ENCODE measurements at places on chromosomes 4 and X.

DNA sequence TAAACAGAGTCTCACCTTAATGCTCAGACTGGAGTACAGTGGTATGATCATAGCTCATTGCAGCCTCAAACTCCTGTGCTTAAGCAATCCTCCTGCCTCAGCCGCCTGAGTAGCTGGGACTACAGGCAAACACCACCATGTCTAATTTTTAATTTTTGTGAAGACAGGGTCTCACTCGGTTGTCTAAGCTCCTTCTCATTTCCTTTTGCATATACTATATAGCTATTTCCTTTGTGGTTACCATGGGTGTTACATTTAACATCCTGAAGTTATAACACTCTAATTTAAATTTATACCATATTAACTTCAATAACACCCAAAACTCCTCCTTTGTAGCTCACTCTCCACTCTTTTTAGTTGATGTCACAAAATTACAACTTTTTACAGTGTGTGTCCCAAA is 114.3 kb downstream of the DCK start:
- DNase-seq, result no peak

- DNase-seq, result no peak
Measured at GRCh38 chr4:68865188-68865638, 49.4 kb downstream of the UGT2B10 start.

DNA sequence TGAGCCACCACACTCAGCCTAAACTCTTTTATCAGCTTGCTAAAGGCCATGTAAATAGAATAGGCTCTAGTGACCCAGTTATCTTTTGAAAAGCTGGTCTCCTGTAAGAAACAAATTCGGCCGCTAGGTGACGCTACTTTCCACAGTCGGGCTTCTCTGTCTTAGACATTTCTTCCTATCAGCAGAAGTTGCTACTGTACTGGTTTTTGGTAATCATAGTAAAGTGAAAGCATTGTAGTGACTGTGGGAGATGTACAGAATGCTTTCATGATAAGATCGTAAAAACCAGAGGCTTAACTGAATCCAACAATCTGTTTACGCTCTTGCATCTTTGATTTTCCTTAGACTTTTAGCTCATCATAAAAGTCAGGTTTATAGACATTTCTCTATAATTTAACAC is 82.6 kb downstream of the GK start:
- peak; percentile 41 for DNase-seq

GRCh38 chrX:109535578-109535977 is 1.1 kb upstream of the NXT2 start:
- no peak for DNase-seq

DNA sequence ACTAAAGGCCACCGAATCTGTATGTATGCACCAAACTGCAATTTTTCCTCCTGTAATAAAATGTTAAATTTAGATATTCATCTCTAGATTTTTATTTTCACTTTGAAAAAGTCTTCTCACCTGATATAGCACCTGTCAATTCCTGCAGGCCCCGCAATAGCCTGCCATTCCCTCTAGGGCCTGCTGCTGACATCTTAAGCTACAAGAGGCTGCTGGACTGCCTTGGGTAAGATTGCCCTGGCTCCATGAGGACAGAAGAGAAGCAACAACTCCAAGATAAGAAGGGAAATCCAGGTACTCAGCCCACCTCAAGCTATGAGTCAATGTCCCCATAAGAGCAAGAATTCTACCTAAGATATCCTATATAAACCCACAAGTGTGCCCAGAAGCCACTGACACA is 230.2 kb upstream of the AGTR2 start:
- DNase-seq, result no peak

- no peak for DNase-seq
Measured at GRCh38 chrX:1388651-1389050, 3.3 kb downstream of the SLC25A6 start.

- DNase-seq, result no peak
Measured at GRCh38 chr4:182062936-182063335, 180.3 kb upstream of the TENM3 start.

GRCh38 chr4:8005814-8006215 is 66.2 kb upstream of the AFAP1 start:
- no peak for DNase-seq

DNA sequence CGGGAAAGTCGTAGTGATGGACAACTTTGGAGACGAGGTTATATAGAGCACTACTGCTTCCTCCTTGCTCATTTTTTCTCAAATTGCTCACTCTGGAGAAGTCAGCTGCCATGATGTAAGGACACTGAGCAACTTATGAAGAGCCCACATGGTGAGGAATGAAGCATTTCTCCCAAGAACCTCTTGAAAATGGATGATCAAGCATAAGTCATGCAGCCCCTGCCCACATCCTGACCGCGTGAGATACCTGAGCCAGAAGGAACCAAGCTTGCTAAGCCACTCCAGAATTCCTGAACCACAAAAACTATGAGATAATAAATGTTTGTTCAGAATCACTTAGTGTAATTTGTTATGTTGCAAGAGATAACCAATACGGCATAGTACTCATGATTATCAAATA is 42.8 kb downstream of the PDE5A start:
- no peak for DNase-seq

DNA sequence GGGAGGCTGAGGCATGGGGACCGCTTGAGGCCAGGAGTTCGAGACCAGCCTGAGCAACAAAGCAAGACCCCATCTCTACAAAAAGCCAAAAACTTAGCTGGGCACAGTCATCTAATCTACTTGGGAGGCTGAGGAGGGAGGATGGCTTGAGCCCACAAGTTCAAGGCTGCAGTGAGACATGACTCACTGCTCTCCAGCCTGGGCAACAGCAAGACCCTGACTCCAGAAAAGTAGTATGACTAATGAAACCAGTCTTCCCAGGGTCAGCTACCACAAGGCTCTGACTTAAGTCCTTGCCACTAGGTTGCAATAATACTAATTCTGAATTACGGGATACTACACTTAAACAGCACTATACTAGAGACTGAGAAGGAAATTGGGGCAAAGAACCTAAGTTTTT is 33.1 kb downstream of the ERVMER34-1 start:
- DNase-seq, result no peak

GRCh38 chr4:128163177-128164117 is 102.3 kb downstream of the LARP1B start:
- no peak for DNase-seq

GRCh38 chrX:107731831-107732502 is 43.6 kb downstream of the TSC22D3 start:
- no peak for DNase-seq

DNA sequence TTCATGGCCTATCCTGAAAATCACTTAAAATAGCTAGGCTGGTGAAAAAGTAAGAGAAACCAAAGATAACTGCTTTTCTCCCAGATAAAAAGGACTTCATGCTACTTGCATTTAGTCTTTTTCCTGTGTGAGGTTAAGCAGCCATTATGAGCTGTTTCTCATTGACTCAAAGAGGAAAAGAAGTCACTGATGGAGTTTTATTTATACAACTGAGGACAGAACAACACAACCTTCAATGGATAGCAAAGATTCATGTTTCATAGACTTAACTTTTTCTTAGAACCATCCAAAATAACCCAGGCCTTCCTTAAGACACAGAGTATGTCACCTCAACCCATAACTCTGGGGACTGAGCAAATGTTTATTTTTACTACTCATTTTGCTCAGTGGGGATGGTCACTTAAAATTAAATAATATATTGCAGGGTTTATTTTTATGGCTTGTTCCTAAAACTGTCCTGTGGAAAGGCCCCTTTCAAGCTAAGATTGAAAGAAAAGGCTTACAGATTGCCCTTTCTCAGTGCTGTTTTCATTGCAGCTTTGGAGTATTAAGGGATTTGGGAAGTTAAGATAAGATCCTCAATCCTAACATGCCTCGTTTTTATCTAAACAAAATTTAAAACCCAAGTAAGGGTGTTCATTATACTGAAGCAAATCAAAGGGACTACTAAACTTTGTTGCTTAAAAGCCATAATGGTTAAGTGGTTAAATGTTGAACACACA is 252.6 kb upstream of the MAD2L1 start:
- DNase-seq, result no peak

GRCh38 chr4:2412534-2412884 is 5.9 kb downstream of the ZFYVE28 start:
- no peak for DNase-seq

GRCh38 chrX:114999906-115000305 is 17.5 kb downstream of the IL13RA2 start:
- no peak for DNase-seq

DNA sequence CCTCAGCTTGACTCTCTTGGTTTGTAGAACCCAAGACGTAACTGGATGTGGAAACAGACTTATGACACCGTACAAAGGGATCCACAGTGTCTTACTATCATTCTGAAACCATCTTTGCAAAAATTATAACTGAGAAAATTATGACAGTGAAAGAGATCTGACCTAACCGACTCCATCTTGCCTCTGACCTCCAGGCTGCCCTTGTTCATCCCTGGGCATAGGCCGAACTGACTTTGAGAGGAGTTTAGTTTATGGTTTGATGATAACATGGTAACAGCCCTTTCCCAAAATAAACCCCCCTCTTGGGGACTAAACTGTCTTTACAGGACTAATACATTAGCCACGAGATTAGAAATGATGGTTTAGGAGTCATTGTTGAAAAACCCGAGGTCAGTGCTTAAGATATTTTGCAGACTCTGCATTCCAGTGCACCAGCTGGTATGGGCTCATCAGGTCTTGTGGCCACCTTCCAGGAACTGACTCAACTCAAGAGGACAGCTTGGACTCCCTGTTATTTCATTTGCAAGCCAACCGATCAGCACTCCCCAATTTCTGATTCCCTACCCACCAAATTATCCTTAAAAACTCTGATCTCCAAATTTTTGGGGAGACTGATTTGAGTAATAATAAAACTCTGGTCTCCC is 49.6 kb downstream of the CASP3 start:
- DNase-seq, result no peak

DNA sequence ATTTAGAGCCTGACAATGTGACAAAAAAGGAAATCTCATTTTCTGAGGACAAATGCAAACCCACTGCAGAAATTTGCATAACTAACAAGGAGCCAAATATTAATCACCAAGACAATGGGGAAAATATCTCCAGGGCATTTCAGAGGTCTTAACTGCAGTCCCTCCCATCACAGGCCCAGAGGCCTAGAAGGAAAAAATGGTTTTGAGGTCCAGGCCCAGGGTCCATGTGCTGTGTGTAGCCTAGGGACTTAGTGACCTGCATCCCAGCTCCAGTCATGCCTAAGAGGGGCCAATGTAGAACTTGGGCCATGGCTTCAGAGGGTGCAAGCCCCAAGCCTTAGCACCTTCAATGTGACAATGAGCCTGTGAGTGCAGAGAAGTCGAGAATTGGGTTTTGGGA is 44.2 kb downstream of the P2RY10 start:
- no peak for DNase-seq

DNA sequence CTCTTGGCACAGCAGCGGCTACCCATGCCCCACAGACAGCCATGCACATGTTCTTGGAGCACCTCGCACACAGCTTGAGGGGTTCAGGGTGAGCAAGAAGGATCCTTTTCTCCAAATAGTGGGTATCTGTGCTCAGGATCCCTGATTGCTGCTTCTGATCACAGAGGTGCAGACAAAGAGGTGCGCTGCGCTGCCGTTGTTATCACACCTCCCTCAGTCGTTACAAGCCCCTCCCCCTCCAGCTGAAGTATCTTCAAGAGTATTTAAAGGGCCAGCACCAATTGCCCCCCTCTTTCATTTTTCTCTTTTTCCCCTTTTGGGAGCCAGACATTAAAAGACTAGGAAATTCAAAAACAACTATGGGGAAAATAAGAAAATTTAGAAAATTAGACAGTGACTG is 44.3 kb downstream of the NELFA start:
- DNase-seq, result no peak

DNA sequence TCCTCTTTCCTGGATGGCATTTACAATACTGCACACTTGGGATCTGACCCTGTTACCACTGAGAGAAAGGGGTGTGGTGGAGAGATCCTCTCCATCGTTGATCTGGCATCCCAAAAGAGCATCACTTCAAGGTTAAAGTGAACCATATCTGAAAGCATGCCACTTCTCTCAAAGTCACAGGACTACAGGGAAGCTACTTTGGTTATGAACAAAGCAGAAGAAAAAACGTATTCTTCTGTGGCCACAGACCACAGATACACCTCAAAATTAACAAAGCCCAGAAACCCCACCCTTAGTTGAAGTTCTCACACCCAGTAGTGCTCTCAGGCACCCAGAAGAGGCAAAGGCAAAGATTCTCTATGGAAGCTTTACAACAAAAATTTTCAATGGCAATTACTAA is 108.3 kb downstream of the JADE1 start:
- no peak for DNase-seq

- peak; percentile 56 for DNase-seq
Measured at GRCh38 chr4:110196206-110196870, 2.1 kb downstream of the ELOVL6 start.

GRCh38 chr4:158750379-158750778 is 18.4 kb upstream of the FNIP2 start:
- no peak for DNase-seq

DNA sequence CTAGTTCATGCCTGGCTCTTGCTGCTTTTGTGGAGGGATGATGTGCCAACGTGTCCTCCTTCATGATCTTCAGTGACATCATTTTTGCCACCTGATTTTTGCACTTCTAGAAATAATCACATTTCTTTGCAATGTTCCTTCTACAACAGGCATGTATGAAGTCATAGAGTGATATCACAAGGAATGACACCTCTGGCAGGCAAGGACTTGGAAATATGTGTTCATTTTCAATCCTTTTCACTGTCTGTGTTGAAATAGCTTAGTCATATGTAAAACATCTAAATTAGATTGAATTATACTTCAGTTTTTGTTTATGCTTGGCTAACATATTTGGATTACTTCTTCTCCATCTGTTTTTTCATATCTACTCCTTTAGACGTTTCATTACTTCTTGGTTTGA is 221.2 kb upstream of the STK26 start:
- DNase-seq, result no peak

DNA sequence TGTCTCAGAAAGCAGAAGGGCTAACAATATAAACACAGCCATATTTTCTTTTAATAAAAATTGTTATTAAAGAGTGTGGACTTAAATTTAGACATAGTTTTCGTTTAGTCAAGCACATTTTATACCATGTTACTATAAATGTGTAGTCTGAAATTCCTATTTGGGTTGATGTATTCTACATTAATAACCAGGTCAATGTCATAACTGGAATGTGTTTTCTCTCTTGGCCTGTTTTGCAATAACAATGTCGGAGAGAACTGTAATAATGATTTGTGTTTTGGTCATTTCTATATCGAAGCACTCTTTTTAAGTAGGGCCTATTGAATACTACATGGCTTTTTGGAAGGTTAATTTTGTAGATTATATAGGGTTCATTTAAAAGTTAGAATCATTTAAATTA is 5.5 kb downstream of the USO1 start:
- DNase-seq, result no peak

DNA sequence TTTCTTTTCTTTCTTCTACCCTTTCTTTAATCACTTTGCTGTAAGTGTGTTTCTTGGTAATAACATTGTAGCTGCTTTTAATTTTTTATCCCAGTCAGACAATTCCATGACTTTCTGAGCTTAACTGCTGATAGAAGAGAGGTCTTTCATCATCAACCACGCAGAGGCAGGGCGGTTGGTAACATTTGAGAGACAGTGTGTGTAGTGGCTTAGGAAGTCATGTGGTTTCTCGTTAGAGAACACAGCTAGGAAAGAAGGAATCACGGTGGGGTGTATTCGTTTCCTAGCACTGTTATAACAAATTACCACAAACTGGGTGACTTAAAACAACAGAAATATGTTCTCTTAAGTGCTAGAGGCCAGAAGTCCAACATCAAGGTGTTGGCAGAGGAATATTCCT is 11.5 kb downstream of the PRPS2 start:
- no peak for DNase-seq
